ENCODE measurements at places on chromosomes 2 and 18.

DNA sequence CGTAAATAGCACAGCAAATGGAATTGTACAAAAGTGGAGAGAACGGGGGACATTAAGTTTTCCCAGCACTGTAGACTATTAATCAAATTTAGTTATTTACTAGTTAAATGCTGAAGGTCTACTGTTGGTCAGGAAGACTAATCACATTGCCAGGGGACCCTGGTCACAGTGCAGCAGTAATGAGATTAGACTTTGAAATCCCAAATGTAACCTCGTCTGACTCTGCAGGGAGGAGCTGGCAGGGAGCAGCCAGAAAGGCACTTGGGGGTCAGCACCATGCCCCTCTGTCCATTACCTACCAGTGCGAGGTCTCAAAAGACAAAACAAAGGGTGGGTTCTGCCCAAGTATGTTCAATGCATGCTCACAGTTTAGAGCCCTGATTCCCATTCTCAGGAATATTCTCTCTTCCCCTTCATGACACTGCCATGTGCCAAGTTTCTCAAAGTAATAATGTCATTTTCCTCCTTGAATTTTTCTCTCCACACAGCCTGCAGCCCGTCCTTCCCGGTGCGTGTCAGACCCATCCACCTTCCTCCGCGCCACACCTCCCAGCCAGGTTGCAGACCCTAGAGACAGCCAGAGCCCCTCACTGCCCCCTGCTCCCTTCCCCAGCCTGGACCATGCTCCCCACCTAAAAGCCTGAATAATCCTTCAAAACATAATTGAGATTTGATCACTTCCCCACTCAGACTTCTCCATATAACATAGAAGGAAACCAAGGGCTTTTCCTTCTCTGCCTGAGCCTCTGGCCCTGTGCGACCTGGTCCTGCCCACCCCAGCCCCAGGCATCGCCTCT, 52.5 kb downstream of the TMEM18 start:
- no peak for DNase-seq

DNA sequence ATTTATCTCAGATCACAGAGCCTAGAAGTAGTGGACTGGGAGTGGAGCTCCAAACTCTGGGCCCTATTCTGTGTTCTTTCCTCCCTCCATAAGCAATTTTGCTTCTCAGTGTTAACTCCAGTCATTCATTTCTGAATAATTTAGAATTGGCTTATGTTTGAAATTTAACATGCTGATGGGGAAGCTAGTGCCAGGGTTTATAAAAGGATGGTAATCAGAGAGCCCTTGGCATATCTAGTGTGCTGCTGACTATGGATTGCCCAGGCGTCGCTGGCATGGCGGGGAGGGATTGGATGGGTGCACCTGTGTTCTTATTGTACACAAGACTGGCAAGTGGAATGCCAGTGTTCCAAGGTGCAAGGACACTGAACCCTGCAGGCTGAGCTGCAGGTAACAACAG, 177.1 kb downstream of the ACOXL start:
- no peak for DNase-seq

DNA sequence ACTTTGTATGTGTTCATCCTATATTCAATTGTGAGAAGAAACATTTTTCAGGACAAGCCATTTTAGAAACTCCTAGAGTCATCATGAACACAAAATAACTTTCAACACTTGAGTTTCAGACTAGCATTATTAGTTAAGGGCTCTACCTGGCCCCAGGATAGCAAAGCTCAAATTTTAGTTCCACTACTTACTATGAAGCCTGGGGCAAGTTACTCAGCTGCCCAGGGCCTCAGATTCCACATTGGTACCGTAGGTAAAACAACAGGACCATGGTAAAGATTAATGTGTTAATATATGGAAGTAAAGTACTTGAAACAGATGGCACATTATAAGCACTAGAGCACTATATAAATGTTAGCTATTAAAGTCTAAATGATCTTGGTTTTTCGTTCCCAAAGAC, 19.4 kb downstream of the MPPE1 start:
- DNase-seq = no peak

GRCh38 chr2:176419591-176420071, 150.4 kb downstream of the MTX2 start:
- DNase-seq = no peak

DNA sequence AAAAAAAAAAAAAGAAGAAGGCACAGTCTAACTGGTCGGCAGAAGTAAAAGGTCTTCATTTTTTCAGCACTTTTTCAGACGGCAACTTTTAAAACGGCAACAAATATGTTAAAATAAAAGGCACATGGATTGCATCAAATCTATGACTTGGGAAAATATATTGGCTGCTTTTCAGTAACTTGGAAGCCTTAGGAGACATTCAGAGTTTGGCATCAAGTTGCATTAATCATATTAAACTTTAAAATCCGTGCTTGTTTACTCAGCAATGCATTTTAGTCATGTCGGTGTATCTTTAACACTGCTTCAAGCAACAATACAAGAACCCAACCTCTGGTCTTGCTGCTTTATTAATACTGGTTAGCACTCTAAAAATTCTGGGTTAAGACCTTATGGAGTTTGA, 111.1 kb downstream of the MEP1B start:
- DNase-seq = no peak

DNA sequence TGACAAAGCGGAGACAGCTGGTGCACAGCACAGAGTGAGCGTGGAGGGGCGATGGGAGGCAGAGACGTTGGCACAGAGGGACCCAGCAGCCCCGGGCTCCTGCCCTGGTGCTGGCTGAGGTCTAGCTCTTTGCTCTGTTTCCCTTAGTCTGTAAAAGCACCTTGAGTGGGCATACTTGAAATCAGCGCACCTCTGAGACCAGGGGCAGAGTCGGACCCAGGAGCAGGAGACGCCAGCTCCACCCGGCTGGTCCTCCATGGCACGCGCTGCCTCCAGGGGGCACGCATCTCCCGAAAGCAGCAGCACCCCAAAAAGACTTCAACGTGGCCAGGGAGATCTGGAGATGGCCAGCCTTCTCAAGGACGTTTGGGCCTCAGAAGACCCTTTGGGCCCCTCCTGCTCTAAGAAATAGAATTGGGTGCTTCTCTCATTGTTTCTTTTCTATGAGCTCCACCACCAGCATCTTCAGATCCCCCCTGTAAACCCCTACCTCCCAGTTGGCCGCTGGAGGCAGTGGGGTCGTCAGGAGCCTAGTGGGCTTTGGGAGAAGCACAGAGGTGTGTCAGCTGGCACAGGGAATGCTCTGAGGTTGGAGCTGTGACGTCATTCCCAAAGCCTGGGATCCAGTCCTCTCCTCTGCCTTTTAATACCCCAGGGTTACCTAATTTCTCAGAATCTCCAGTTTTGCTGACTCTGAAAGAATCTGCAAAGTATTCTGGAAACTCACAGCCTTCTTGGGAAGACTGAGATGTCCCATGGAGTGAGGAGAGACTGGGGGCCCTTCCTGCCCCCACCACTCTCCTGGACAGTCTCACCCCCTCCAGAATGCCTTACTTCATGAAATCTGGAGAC, 58.9 kb downstream of the CIB4 start:
- no peak for DNase-seq

GRCh38 chr18:35581898-35582641, 530 bp downstream of the GALNT1 start:
- DNase-seq = peak; percentile 30

- DNase-seq = no peak
Measured at GRCh38 chr2:150136893-150137292, 350.6 kb downstream of the RND3 start.

- peak; percentile 91 for DNase-seq
Measured at GRCh38 chr2:127649684-127650040, 3.7 kb downstream of the GPR17 start.

GRCh38 chr2:96116879-96117533, 635 bp upstream of the ADRA2B start:
- peak; percentile 69 for DNase-seq

GRCh38 chr2:172586245-172586891, 30.5 kb downstream of the PDK1 start:
- DNase-seq = no peak

- no peak for DNase-seq
Measured at GRCh38 chr2:10240161-10240681, 62.5 kb upstream of the HPCAL1 start.

DNA sequence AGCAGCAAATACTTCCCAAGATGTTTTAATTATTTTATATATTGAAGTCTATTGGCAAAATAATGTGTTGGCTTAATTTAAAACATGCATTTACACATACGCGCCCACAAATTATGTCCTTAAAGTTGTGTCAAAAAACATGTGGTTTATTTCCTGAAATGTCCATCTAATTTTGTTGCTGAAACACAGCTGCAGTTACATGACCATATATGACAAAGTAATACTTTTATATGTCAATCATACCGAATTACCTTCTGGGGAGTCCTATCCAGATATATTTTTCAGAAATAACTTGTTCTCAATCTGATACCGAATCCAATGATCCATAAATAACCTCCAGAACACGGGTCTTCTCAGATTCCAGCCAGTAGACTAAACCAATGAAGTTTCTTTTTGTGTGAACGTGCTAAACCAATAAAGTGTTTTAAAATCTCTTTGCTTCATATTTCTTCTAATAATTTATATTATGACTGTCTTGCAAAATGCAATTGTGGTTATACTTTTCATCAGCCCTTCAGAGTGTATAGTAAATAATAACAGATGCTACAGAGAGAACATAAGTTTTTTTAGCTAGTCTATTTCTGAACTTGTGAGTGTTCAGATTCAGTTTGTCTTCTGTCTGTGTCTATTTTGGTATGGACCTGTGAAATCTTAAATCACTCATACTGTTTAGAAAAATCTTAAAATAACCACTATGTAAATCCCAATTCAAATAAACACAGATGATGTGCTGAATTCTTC, 2.4 kb downstream of the SCG2 start:
- DNase-seq = no peak

DNA sequence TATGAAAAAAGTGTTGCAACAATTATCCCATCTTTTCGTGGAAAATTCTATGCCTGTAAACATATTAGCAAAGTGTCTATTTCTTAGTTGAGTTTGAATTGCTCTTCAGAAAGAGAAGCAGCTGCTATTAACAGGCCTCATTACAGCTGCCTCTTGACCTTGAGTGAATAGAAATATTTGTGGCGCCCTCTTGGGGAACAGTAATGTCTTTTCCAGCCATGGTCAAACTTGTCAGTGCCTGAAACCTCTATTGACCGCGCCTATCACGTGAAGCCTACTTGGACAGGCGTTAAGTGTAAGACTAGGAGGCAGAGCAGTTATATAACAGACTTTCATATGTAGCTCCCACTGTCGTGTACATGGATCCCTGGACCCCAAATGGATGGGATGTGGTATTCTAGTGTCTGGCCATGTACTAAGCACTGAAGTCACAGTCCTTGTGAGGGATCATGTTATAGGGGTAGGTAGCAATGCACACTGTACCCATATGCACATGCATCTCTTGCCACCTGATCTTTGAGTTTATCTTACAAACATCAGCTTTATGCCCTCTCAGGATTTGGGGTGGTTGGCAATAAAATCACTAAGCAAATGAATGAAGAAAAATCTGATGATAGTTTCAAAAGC, 245.0 kb downstream of the PTGR3 start:
- DNase-seq = no peak

- DNase-seq = no peak
Measured at GRCh38 chr2:162123806-162124758, 28.0 kb downstream of the GCG start.

GRCh38 chr18:21063011-21063410, 48.6 kb downstream of the ROCK1 start:
- no peak for DNase-seq

- no peak for DNase-seq
Measured at GRCh38 chr18:30280861-30281470, 761.6 kb downstream of the DSC3 start.

DNA sequence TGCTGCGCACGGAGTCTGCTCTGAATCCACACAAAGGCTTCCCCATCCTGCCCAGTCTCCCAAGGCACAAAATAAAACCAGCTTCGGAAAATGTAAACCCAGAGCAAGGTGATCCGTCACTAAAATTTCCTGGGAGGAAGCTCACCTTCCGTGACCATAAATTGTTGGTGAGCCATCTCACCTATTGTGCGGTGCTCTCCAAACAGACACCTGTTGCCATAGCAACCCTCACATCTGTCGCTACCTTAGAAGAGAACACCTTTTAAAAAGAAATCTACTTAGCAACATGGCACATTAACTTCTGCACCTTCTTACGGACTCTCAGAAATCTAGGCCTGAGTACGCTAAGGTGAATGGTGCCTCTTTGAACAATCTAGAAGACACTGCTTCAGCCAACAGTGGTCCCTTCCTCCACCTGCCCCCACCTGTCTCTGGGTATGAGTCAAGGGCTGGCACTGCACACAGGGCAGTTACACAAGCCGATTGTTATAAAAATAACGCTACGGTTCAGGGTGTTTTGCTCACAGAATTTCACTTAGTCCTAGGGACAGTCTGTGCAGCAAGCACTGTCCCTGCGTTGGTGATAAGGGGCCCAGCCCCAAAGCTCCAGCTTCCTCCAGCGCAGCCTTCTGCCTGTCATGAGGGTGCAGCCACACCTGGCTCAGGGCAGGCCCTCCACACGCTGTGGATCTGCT, 114.9 kb upstream of the ID2 start:
- DNase-seq = no peak

DNA sequence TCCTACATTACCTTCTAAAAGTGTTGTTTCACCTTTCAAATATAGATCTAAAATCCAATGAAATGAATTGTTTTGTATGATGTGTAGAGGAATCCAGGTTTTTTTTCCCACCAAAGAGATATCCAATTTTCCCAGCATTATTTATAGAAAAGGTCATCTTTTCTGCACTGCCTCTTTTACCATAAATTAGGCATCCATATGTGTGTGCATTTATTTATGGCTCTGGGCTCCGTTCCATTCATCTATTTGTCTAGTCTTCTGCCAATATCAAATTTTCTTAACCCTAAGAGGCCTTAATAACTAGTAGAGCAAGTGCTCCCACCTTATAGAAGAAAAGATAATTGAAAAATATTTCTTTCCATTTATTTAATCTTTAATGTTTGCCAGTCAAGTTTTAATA, 88.3 kb downstream of the ATAD2B start:
- no peak for DNase-seq

DNA sequence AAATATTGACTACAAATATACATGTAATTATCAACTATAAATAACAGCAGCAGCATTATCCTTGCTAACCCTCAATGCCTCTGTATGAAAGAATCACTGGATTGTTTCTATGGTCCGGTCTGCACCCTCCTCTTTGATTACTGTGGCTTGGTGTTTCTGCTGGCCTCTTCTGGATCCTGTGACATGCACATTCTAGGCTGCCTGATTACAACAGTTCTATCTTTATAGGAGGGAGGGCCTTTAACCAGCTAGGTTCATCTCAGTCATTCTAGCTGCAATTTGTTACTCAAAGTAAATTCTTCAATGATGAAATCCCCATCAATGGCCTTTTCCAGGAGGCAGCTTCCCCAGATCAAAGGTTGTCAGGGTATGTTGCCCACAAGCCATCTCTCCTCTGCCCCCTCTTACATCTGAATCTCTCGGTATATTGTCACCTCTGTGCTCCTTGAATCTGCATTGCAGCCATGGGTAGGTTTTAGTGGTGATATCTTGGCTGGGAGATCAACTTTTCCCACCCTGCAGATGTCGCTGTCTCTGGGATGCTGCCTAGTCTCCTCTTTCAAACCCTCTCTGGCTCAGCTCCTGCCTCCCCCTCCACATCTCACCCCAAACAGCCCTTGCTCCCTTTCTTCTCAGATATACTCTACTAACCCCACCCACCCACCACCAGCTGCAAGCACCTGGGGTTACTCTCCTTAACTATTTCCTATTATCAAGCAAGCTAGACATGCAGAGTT, 106.2 kb upstream of the BZW1 start:
- no peak for DNase-seq

Data from activated CD4-positive, alpha-beta T cell treated with anti-CD3 and anti-CD28 coated beads for 48 hours (primary cell).